ENCODE measurements at places on chromosomes 1 and 21.

DNA sequence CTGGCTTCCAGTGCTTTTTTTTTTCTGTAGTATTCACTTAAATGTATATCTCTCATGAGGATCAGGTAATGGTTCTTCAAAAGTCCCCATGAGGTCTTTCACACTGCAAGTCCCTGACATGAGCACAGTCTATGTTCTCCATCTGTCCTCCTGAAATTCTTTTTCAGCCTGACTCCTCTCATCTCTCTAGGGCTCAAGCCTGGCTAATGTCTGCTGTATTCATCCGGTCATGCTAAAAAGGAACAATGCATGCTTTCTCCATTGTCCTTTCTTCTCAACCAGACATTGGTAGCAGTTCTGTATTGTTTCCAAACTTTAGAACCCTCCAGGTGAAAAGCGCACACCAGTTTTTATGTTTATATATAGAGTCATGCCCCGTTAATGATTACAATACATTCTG lies 368.3 kb upstream of the OLFM3 start:
- no peak for DNase-seq

DNA sequence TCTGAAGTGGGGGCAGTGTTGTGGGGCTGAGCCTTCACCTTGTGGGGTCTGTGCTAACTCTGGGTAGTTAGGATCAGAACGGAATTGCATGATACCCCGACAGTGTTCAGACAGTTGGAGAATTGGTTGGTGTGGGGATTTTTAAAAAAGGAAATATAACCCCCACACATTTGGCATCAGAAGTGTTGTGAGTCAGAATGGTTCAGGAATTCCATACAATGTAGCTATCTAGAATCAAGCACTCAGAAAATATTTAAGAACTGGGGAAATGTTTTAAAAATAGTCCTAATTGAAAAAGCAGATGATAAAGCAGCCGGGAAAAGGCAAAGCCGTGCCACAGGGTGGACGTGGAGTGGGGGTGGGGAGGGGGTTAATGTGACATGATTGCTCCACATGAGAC lies 6.5 kb upstream of the S100A7 start:
- DNase-seq = no peak

- DNase-seq = peak; percentile 40
These were observed 54.2 kb upstream of the ATF3 start for GRCh38 chr1:212554401-212554800.

DNA sequence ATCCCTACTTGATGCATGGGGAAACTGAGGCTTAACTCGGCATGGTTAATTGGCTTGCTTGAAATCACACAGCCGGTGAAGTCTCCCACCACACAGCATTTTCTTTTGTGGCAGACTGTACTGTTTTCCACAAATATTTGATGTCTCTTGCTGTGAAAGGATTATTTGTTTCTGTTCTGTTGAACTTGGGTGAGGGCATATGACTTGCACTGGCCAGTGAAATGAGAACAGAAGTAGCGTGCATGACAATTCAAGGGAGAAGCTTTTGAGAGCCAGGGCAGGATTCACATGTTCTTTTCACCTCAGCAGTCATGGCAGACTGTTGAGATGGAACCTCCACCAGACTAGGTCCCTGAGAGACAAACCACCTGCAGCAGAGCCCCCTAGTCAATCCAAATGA lies 11.7 kb upstream of the AK2 start:
- DNase-seq = no peak

- DNase-seq = no peak
These were observed 68.9 kb downstream of the CNIH3 start for GRCh38 chr1:224684979-224685425.

DNA sequence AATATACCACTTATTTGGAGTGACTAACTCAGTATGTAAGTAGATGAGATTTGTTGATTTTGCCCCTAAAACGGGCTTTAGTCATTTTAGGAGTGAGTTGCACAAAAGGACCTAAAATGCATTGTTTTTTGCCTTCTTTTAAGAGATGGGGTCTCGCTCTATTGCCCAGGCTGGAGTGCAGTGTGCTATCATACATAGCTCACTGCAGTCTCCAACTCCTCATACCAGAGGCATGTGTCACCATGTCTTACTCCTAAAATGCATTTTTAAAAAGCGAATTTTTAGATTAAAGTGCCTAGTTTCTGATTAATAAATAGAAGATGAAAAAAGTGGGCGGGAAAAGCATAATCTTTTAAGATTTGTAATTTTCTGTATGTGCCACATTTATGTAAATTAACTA lies 11.5 kb upstream of the NEXN start:
- peak; percentile 59 for DNase-seq

DNA sequence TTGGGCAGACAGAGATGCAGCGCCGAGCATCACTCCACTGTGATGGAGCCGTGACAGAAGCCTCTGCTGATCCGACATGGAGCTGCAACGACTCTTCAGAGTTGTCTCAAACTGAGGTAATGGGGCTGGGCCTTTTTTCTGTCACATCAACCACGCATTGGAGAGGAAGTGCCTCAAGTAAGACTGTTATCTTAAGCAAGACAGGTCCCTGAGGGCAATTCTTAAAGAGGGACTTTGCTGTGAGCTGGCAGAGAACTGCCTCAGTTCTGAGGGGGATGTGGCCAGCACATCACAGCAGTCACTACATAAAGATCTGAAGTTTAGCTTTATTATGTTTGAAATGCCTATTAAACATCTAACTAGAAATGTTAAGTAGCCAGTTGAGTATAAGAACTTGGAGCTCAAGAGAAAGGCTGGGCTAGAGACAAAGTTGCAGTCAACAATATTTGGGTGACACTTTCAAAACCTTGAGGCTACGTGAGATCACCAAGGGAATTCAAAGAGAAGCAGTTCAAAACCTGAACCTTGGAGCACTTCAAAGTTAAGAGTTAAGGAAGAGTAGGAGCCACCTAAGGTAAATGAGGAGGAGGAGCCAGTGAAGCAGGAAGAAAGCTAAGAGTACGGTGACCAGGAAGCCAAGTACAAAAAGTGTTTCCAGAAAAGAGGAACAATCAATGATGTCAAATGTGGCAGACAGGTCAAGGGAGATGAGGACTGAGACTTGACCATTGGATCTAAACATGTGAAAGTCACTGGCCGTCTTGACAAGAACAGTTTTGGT lies 54.2 kb upstream of the BCL9 start:
- DNase-seq = no peak

DNA sequence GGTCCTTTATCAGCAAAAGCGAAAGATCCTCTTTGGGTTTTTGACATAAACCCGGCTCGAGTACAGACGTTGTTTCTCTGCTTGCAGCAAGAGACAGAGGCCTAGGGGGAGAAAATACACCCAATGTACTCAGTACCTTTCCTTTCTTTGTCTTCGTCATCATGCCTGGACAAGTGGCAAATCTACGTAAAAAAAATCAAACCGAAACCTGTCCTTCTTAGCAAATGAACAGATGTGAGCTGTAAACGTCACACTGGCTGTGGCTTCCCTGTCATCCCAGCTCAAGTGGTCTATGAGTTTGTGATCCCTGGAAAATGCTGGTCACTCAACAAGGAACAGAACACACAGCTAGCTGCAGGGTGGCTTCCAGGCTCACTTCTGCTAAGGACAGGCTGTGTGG lies 39.9 kb downstream of the STPG1 start:
- DNase-seq = no peak

DNA sequence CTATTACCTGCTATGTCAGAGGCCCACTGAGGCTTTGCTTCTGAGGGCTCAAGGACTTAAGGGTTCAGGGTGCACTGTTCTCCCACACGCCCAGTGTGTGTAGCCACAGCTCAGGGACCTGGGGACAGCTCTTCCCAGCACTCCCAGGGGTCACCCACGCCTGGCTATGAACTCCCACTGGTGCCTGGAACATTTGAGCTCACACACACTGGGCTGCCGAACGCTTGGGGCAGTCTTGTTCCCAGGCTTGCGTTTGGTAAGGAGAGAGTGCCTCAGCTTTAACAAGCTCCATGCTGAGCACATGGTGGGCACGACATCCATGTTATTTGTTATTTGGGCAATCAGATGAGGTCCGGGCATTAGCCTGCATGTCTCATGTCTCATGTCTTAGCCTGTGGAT lies 37.6 kb downstream of the STUM start:
- DNase-seq = no peak

DNA sequence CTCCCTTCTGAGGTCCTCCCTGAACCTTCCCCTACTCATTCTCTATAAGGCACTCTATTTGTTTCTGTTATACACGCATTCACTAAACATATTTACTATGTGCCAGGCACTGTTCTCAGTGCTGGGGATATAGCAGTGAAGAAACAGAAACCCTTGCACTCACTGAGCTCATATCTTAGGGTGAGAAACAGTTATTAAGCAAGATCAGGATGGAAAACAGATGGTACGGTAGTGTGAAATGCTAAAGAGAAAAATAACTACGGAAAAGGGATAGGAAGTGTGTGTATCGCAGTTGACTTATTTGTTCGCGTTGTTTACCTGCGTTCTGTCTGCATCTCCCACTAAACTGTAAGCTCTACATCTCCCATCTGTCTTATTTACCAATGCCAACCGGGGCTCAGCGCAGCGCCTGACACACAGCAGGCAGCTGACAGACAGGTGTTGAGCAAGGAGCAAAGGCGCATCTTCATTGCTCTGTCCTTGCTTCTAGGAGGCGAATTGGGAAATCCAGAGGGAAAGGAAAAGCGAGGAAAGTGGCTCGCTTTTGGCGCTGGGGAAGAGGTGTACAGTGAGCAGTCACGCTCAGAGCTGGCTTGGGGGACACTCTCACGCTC lies 572 bp downstream of the CYB5RL start:
- no peak for DNase-seq

- DNase-seq = peak; percentile 23
These were observed 8.6 kb upstream of the RAB29 start for GRCh38 chr1:205783904-205784303.

GRCh38 chr1:186899977-186900376 lies 71.2 kb downstream of the PLA2G4A start:
- DNase-seq = peak; percentile 8

- DNase-seq = no peak
These were observed 1.5 kb upstream of the ST6GALNAC5 start for GRCh38 chr1:76865696-76866286.

DNA sequence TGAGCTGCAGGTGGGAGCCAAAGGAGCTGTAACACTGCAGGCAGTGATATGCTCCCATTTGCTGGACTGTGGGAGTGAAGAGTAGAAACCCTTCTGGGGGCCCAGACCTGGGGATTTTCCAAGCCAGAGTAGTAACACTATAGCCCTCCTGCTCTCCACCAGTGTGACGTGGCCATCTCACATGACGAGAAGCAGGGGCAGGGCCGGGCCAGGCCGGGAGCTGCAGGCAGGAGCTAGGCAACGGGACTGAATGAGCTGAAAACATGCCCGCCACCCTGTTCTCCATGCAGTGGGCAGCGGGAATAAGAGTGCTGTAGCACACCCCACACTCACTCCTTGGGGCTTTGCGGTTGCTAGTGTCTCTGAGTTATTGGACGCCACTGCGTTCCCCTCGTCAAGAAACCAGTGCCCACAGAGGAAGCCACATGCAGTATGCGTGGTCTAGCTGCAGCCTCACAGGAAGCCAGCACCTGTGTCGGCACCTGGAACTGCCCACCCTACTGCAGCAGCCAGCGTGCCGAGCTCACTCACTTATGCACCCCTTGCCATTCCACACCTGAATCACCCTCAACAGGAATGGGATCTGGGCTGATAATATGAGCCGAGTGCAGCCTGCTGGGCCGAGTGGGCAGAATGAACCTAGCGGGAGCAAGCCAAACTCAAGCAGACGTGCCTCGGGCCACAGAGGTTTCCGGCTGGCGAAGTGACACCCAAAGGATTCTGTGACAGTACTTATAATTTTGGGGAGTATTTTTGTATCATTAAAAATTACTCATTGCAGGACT lies 1389.6 kb downstream of the KCNT2 start:
- DNase-seq = no peak

DNA sequence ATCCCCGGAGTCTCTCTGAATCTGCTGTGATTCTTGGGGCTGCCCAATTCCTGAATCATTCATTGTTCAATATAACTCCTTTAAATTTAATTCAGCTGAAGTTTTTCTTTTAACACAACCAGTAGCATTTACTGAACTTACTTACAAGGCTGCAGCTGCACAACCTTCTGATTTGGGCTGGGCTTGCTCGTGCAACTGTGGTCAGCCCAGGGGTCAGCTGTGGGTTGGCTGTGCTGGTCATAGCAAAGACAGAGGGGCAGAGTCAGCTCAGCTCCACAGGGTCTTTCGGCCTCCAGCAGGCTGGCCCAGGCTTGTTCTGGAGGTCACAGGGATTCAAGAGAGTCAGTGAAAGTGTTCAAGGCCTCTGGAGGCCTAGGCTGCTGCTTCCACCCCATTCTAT lies 186.1 kb downstream of the MATN1 start:
- DNase-seq = no peak

GRCh38 chr1:27719286-27720251 lies 6.2 kb upstream of the FAM76A start:
- peak; percentile 3 for DNase-seq

DNA sequence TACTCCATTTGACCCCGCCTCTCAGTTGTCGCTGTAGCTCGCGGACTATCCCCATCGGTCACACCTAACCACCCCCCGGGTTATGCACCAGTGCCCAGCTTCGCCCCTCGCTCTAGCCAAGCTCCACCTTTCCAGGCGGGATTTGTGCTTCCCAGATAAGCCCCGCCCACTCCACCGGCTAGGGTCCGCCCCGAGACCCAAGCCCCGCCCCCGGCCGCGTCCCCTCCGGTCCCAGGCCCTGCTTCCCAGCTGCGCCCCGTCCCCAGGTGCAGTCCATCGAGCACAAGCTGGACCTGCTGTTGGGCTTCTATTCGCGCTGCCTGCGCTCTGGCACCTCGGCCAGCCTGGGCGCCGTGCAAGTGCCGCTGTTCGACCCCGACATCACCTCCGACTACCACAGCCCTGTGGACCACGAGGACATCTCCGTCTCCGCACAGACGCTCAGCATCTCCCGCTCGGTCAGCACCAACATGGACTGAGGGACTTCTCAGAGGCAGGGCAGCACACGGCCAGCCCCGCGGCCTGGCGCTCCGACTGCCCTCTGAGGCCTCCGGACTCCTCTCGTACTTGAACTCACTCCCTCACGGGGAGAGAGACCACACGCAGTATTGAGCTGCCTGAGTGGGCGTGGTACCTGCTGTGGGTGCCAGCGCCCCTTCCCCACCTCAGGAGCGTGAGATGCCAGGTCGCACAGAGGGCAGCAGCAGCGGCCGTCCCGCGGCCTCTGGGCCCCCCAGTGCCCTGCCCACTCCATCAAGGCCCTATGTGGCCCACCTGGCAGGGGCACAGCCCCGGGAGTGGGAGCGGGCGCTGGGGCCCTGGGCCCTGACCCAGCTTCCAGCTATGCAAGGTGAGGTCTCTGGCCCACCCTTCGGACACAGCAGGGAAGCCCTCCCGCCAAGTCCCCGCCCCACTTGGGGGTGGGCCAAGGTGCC lies 23.9 kb downstream of the CITED4 start:
- DNase-seq = no peak

GRCh38 chr1:113517983-113518382 lies 127.7 kb downstream of the MAGI3 start:
- DNase-seq = no peak
